CD4-positive, alpha-beta T cell treated with Interleukin-21 for 1 hour (primary cell): ENCODE measurements at places on chromosomes 5 and 9.

- peak; percentile 84 for DNase-seq
Measured at GRCh38 chr5:96661855-96662724, at the start of gene CAST. TSS of gene CAST (plus strand) at chr5:96662376. CDS start at chr5:96662423, 47 bp downstream.

GRCh38 chr9:131049829-131050715 is 41.1 kb downstream of the LAMC3 start:
- DNase-seq: no peak

GRCh38 chr5:66769030-66769733 is 173.0 kb downstream of the MAST4 start:
- DNase-seq: no peak

- DNase-seq: no peak
Measured at GRCh38 chr9:92669527-92669889, 423 bp downstream of the IPPK start.

DNA sequence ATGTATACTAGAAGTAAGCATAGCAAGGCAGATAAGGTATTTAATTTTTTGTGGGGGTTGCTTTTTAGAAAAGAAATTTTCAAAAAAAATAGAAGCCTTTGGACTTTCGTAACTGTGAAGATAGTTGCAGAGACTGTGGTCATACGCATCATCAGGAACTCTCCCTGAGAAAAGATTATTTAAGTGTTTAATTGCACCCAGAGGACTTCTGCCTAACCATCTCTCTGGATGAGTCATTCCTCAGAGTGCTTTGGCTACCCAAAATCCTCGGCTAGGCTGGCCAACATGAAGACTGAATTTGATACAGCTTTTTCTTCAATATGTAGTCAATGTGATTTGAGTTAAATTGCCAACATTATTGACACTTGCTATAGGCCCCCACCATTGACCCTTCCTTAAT is 296.4 kb downstream of the TLR4 start:
- DNase-seq: no peak
